ENCODE measurements at places on chromosomes 12 and 14. TPM values are rescaled to one million over a fixed set of nuclear protein-coding genes. Genes with fewer than 3 reads are reported as not detected.

GRCh38 chr12:46271863-46272262 lies 3.0 kb upstream of the SLC38A1 start:
- DNase-seq, result no peak

GRCh38 chr14:96790706-96791105 lies 6.5 kb upstream of the VRK1 start:
- DNase-seq, result no peak

DNA sequence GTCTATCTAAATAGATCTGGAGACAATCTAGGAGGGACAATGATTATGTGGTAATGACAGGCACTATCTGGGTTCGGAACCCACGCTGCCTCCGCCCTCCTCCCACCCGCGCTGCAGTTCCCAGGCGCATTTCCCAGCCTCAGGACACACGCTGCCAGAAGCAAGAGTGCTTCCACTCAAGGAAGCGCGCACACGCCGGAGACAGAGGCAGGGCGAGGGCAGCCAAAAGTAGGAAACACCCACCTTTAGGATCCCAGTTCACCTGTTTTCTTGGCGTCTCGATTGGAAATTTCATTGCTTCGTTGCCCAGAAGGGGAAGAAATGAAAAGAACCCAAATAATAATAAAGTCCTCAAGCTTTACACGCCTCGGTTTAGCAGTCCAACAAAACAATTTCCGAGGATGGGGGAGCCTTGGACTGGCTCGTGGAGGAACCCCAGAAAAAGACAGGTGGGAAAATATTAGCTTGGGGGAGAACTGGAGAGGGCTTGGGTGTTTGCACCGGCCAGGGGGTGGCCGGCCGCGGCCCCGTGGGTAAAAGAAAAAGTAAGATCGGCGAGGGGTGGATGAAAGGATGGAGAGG lies 474 bp downstream of the KCNK10 start:
- DNase-seq, result no peak

DNA sequence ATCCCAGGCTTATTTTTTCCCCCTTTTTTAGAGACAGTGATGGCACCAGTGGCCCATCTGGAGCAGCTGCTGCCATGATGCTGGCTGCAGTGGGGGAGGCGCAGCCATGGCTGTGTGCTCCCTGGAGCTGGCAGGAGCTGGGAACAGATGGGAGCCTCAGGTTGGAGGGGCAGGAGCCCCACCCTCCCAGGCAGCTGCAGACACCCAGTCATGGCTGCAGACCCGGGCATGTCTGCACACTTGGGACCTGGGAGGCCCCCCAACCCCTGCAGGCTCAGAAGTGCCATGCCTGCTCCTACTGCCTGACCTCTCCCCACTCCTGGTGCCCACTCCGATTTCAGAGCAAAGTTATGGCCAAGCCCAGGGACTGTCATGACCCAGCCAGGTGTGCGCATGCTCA lies 25.1 kb downstream of the CDKL1 start:
- no peak for DNase-seq

DNA sequence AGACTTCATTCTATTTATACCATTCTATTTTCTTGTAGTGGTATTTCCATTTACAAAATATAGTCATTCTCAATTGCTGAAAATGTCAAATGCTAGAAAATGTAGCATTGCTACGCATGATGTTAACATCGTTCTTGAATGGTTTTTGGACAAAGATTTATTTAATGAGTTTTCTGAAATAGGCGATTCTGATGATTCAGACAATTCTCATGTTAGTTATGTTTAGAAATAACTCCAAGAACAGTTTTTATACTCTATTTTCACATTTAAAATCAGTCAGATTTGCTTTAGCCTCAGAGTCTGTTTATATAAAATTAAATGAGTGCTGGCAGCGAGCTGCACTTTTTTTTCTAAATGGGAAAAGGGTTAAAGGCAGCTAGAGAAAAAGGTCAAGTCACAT lies 414.8 kb upstream of the MGAT4C start:
- DNase-seq, result no peak

TDRD9 gene
- 6.5 TPM for total RNA-seq

CCDC88C gene
- total RNA-seq, result 22.4 TPM
